Astrocyte (in vitro differentiated cells and primary cell): ENCODE measurements at places on chromosomes 1 and 21. TPM values are rescaled to one million over a fixed set of nuclear protein-coding genes. Genes with fewer than 3 reads are reported as not detected.

Gene ZNF678
- total RNA-seq = 4.7 and 5.4 TPM in 2 replicates

Gene PM20D1
- not detected in 2 replicates for total RNA-seq

Gene TMEM269
- total RNA-seq = 0.07 and 0.09 TPM in 2 replicates

Gene GRIK3
- total RNA-seq = 0.12 and 0.16 TPM in 2 replicates

Gene EFCAB14
- 47.3 and 50.7 TPM in 2 replicates for total RNA-seq

Gene CFHR5
- total RNA-seq = not detected in 2 replicates

Gene LCE2B
- not detected in 2 replicates for total RNA-seq

Gene SYNC
- total RNA-seq = 20.6 and 23.7 TPM in 2 replicates

Gene TAS1R3
- total RNA-seq = 0.41 and 0.50 TPM in 2 replicates

Gene CFH
- 15.8 and 32.3 TPM in 2 replicates for total RNA-seq

Gene CRP
- total RNA-seq = not detected in 2 replicates

Gene SDCCAG8
- total RNA-seq = 24.5 and 25.4 TPM in 2 replicates

Gene DNAI4
- total RNA-seq = 6.9 and 7.7 TPM in 2 replicates

Gene CYP4A11
- total RNA-seq = not detected in 2 replicates

Gene INAVA
- 9.5 and 10.3 TPM in 2 replicates for total RNA-seq

Gene TRIM62
- 10.8 and 11.5 TPM in 2 replicates for total RNA-seq

Gene CD101
- 1.6 and 2.6 TPM in 2 replicates for total RNA-seq

Gene HUNK
- 0.34 and 0.77 TPM in 2 replicates for total RNA-seq

Gene TSPAN2
- 23.7 and 32.8 TPM in 2 replicates for total RNA-seq

Gene CELF3
- not detected in 2 replicates for total RNA-seq

Gene FAM72D
- 0.70 and 1.00 TPM in 2 replicates for total RNA-seq

Gene C1orf226
- total RNA-seq = 0.73 and 0.89 TPM in 2 replicates
